Activated CD4-positive, alpha-beta T cell treated with anti-CD3 and anti-CD28 coated beads, Interleukin-2, amount 10 ng/mL, durations not matched to agents 7 days and 5 days (primary cell): ENCODE measurements at places on chromosomes 4 and X. TPM values are rescaled to one million over a fixed set of nuclear protein-coding genes. Genes with fewer than 3 reads are reported as not detected.
A peak's percentile ranks its signal among the peaks of the same experiment; 100 is the strongest.

GRCh38 chr4:136927172-136927571 lies 605.1 kb downstream of the PCDH18 start:
- no peak overlapping the region for H3K4me3 ChIP-seq
- H3K36me3 ChIP-seq: no peaks in the 10 kb centered on the region
- H3K4me1 ChIP-seq: no peaks in the 10 kb centered on the region

DNA sequence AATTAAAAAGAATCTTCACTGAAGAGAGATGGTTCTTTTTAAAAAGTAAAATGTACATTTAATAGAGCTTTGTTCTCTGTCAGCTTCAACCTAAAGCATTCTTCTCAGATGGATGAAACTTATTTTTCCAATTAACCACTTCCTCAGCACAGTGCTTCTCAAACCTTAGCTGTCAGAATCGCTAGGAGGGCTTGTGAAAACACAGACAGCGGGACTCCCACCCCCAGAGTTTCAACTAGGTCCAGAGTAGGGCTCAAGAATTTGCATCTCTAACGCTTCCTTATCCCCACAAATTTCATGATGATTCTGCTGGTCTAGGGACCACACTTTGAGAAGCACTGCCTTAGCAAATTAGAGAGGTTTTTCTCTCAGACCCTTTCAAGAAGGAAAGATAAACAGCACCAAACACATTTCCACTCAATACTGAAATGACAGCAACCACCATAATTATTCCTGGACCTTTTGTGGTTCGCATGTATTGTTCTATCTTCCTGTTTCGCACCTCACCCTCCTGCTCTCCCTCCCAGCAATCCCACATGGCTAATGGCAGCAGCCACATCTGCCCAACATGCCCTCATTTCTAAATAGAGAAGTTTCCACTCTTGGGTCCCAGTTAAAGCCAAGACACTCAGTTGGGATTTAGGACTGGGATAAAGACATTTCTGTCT lies 73.2 kb downstream of the ZNF827 start:
- H3K4me1 ChIP-seq: no peaks in the 10 kb centered on the region
- H3K27ac ChIP-seq: no peak overlapping the region
- no peak overlapping the region for H3K4me3 ChIP-seq
- no peak for DNase-seq
- peaks cover 3% of the 10 kb centered on the region for H3K36me3 ChIP-seq

Gene LIMCH1
- total RNA-seq: not detected

Gene CSAG2
- total RNA-seq: not detected

Gene DDX53
- not detected for total RNA-seq

Gene NUDT9
- 11.9 TPM for total RNA-seq

DNA sequence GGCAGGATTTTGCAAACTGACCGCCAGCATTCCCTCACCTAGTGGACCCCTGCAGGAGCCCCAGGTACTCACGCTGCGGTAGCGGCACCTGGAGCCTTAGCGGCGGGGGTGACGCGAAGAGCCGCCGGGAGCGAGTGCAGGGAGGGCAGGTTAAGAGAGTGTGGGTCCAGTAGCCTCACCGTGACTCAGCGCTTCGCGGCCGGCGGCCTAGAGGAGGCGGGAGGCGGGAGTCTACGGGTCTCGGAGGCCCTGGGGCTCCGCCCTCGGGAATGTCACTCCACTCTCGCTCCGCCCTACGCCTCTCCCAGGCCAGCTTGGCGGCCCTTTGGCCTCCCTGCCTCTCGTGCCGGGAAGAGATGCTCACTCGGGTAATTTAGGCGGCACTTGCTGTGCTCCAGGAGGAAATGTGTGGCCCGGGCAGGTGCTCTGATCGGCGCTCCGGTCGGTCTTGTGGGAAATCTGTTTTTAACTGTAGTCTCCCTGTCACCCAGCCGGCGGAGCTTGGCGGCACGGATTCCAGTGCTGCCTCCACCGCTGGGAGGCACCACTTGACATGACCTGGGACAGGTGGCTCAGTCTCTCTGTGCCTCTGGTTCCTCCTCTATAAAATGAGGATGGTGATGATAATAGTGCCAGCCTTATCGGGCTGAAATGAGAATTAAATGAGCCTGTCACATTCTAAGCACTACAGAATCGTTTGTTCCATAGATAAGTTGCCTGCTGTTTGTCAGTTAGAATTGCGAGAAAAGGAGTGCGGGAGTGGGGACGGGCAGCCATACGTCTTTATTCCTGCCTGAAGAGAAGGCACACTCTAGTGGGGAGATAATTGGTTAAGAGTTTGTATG lies at the start of gene PIR:
TSS of gene PIR (minus strand) at position 216 of the 845 bp plus-strand sequence. CDS start 2,076 bp downstream, outside the sequence.
- peaks cover 14% of the 10 kb centered on the region for H3K4me1 ChIP-seq
- peak within 1 kb of the TSS; percentile 83 for H3K27ac ChIP-seq
- peak within 1 kb of the TSS; percentile 76 for H3K4me3 ChIP-seq
- H3K36me3 ChIP-seq: no peaks in the 10 kb centered on the region

Gene TCEAL1
- 5.7 TPM for total RNA-seq

- H3K27ac ChIP-seq: no peak overlapping the region
- no peaks in the 10 kb centered on the region for H3K27me3 ChIP-seq
- H3K36me3 ChIP-seq: no peaks in the 10 kb centered on the region
- H3K4me3 ChIP-seq: peak overlapping the region; percentile 82
These were observed 1.4 kb downstream of the TCEAL1 start for GRCh38 chrX:103630171-103630511.

Gene SYN1
- total RNA-seq: 0.35 TPM
